ENCODE measurements at places on chromosomes 4 and X.

DNA sequence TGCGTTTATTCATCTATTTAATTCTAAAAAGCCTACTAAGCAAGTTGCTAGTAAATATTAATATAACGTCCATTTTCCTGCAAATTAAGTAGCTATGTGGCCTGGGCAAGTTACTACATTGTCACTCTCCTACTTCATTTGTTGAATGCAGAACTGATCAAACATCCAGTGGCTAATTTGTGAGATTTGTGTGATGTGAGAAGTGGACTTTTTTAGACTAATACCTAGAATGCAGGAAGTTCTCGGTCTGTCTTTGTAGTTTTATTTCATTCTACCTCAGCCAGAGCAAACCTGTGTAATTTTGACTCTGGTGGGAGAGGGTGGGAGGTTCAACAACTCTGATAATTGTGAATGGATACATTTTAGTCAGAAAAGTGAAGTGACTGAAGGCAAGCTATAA is 840 bp downstream of the GUF1 start:
- no peak for DNase-seq

DNA sequence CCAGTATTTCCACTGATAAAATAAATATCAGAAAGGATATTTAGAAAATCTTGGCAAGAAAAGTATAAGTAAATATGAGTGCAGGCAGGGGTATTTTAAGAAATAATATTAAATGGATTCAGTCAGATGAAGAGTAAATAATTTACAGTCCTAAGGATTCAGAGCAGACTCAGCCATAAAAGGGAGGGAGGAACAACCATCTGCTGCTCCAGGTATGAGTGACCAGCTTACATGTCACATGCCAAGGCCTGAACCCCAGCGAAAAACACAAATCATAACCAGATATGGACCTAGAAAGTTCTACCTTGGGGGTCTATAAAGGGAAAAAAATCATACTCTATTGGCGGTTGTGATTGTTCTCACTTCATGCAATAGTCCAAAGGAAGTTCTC is 166.8 kb downstream of the COL4A6 start:
- DNase-seq, result no peak

GRCh38 chr4:38889143-38889542 is 21.5 kb downstream of the FAM114A1 start:
- no peak for DNase-seq

DNA sequence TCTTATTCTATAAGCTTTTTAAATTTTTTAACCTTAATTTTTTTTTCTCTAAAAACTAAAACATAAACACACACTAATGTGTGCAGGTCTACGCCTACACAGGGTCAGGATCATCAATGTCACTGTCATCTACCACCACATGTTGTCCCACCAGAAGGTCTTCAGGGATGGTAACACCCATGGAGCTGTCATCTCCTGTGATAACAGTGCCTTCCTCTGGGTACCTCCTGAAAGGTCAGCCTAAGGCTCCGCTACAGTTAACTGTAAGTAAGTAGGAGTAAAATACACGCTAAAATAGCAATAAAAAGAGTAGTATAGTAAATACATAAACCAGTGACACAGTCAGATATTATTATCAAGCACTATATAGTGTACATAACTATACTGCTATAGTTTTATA is 45.9 kb upstream of the GPRIN3 start:
- no peak for DNase-seq

DNA sequence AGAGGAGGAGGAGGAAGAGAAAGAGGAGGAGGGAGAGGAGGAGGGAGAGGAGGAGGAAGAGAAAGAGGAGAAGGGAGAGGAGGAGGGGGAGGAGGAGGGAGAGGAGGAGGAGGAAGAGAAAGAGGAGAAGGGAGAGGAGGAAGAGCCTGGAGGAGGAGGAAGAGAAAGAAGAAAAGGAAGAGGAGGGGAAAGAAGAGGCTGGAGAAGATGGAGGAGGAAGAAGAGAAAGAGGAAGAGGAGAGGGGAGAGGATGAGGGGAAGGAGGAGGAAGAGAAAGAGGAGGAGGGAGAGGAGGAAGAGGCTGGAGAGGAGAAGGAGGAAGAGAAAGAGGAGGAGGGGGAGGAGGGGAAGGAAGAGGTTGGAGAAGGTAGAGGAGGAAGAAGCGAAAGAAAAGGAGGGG is 46.0 kb upstream of the SHOX start:
- DNase-seq, result no peak

DNA sequence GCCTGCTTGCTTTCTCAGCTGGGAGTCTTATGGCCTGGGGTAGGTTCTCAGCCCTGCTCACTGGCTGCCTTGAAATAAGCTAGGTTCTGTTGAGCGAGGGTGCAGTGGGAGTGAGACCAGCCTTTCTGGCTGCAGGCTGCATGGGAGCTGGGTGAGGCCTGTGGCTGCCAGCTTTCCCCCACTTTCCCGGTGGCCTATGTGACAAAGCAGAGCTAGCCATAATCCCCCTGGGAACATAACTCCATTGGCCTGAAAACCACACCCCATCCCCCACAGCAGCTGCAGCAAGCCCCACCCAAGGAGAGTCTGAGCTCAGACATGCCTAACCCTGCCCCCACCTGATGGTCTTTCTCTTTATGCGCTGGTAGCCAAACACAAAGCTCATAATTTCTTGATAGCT is 118.9 kb downstream of the KLHL4 start:
- DNase-seq, result no peak

DNA sequence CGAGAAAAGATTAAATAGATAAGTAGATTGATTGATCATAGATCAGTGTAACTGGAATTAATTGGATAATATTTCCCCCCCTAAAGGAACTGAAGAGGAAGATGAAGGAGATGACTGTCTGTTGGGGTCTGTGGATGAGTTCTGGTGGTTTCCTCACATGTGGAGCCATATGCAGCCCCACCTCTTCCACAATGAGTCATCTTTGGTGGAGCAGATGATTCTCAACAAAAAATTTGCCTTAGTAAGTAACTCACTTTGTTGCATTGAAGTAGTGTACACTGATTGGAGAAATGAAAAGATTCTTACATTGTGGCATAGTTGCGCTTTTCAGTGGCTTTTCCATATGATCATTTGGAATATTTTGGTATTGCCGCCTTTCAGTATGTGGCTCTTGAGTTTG is 80.4 kb downstream of the NDST3 start:
- no peak for DNase-seq

- DNase-seq, result no peak
Observed at GRCh38 chr4:38034986-38035882, 75.0 kb downstream of the PTTG2 start.
